ENCODE measurements at places on chromosomes 4 and X. TPM values are rescaled to one million over a fixed set of nuclear protein-coding genes. Genes with fewer than 3 reads are reported as not detected.

DNA sequence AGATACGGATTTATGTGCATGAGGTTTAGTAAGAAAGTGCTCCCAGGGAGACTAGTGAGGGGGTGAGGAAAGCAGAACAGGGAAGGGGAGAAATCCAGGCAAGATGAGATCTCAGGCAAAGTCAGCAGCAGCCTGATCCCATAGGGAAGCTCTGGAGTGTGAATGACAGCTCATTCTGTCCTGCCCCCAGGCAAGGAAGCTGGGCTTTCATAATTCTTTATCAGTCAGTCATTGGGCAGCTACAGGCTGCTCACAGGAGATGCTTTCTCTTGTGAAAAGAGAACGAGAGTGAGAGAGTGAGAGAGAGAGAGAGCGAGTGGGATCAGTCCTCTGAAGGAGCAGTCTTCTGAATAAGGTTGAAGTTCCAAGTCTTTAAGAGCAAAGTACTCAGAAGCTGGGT, 48.1 kb downstream of the SRPX start:
- DNase-seq: no peak

DNA sequence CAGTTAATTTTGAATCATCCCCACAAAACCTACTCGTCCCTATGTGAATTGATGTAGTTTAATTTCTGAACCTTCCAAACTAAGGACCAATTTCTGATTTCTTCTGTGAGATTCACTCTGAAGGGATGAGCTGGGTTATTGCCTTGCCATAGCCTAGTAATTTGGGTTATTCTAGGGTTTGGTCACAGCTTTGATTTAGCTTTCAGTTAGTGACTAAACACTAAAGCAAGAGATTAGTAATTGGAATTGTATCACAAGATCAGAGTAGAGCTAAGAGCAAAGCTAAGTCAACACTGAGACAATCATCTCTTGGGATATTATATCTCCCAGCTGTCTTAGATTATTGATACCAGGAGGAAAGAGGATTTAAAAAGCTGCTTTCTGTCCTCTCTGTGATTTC, 588.0 kb downstream of the CCSER1 start:
- no peak for DNase-seq

- no peak for DNase-seq
Observed at GRCh38 chrX:153831429-153832150, 1.2 kb upstream of the PDZD4 start.

DNA sequence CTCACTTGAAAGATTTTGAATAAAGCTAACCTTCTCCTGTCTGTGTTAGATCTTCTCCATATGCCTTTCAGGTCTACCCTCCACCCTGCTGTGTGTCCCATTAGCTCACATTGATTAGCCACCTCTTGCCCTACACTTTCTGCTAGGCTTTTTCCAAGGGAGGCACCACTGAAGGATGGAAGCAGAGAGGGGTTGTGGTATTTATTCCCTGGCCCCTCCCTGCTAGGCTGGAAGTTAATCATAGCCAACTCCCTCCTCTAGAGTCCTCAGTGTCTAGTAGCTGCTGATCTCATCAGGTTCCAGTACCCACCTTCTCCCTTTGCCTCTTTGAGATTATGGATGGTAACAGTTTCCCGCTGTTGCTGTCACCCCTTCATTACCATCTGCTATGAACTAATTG, 8.9 kb upstream of the SMIM43 start:
- no peak for DNase-seq

- no peak for DNase-seq
Observed at GRCh38 chrX:132401935-132402334, 86.9 kb downstream of the MBNL3 start.

- DNase-seq: no peak
Observed at GRCh38 chr4:187732524-187732923, 263.0 kb upstream of the ZFP42 start.

DNA sequence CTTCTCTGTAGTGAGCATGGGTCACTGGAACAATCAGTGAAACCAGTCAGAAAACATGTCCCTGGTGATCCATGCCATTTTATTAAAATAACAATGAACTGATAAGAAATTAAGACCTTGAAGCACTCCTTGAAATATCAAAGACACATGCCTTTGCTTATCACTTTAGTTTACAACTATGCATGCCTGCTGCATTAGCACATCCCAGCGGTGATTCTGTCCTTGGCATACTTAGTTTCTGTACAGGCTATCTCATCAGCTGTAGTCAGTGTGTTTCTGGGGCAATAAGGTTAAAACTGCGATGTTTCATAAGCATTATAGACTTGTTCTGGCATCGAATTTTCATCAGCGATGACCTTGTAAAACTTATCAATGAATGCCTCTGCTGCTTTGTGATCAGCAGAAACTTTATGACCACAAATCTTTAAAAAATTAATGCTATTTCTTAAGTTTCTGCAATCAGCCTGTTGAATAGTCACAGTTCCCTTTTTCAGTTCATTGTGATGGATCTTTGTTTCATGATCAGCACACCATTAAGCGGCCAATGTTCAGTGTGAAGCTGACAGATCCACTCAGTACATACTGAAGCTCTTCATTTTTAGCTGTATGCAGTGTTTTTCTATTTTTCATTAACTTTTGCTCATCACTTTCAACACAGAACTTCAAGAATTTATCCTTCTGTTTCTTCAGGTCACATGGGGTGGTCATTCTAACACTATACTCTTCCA, 150.5 kb downstream of the RNF150 start:
- DNase-seq: no peak

GRCh38 chr4:150078579-150079080, 385 bp downstream of the DCLK2 start:
- DNase-seq: peak; percentile 82

GRCh38 chr4:145530662-145531061, 49.0 kb downstream of the SMAD1 start:
- no peak for DNase-seq

GRCh38 chrX:137401092-137401491, 164.8 kb upstream of the ZIC3 start:
- no peak for DNase-seq

- DNase-seq: no peak
Observed at GRCh38 chr4:60885011-60885410, 315.1 kb upstream of the ADGRL3 start.

- no peak for DNase-seq
Observed at GRCh38 chrX:50770702-50771101, 43.3 kb downstream of the SHROOM4 start.

GRCh38 chr4:180610324-180610723, 1632.9 kb upstream of the TENM3 start:
- no peak for DNase-seq

DNA sequence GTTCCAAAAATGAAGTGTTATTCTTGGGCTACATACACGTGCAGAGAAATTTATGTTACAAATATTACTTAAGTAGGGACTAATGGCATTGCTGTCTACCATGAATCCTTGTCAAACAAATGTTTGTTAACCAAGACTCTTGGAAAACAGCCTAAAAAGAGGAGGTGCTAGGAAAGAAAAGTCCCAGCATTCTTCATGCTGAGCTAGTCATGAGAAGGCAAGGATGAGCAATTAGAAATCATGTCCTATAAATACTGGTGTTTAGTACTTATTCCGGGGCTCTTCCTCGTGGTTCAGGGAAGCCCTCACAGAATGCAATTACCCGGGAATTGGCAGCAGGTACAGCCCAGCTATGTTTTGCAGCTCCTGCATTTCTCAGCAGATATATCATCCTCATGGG, 378.1 kb upstream of the FTHL17 start:
- peak; percentile 48 for DNase-seq

DNA sequence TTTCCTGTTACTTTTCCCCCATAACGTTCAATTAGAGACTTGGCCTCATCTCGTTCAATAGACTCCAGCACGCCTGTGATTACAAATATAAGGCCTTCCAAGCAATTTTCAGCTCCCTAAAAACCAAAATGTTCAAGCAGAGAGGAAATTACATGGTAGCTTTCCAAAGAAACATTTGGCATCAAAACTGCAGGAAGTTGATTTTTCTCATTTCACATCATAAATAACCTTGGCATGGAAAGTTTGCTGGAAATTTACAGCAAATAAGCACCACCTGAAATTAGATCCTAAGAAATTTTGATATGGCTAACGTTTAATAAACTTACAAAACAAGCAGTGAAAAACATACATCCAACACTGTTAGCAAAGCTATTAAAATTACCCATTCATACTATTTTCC, 53.3 kb downstream of the RFC1 start:
- DNase-seq: no peak

GRCh38 chr4:42460043-42460442, 62.8 kb downstream of the SHISA3 start:
- DNase-seq: no peak

DNA sequence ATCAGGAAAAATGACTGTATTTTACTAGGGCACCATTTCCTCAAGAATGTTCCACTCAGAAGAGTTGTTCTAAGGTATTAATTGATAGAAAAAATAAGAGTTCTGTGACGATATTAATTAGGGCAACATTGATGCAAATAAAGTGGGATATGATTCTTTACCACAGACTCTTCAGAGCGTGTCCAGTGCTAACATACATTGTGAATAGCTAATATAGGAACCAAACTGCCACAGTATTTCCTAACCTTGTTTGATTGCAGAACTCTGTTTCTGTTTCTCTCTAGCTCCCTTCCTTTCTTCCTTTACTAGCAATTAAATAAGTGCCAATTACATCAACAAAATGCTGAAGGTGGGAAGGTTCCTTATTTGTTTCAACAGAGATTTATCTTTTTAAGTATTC, 154.1 kb upstream of the CPEB2 start:
- no peak for DNase-seq

DNA sequence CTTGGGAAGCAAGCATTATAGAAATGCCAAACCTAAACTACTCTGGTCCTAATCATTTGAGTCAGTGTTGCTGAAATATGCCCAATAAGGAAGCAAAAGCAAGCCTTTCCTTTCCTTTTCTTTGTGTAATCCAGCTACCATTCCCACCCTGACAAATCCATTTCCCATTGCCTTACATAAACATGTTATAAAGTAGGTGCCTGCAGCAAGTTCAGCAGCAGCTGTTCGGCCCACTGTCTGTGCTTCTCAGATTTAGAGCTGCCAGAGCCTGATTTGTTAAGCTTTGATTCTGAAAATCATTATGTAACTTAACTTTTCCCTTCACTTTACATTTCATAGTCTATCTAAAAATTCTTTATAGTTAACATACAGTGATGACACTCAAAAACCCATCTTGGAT, 148.6 kb downstream of the EPHA5 start:
- DNase-seq: no peak

- no peak for DNase-seq
Observed at GRCh38 chrX:37646254-37646653, 39.3 kb upstream of the XK start.

DNA sequence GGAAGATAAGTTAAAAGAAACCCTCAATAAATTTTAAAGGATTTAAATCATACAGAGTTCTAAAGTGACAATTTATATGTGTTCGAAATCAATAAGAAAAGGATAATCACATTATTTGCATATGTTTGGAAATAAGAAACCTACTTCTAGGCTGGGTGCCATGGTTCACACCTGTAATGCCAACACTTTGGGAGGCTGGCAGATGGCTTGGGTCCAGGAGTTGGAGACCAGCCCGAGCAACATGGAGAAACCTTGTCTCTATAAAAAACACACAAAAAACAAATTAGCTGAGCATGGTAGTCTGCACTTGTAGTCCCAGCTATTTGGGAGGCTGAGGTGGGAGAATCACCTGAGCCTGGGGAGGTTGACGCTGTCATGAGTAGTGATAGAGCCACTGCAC, 8.1 kb upstream of the SAP30 start:
- DNase-seq: no peak

GRCh38 chrX:55342533-55343501, 78.1 kb upstream of the PAGE3 start:
- DNase-seq: peak; percentile 25

- no peak for DNase-seq
Observed at GRCh38 chr4:36164900-36165630, 79.2 kb downstream of the ARAP2 start.

DNA sequence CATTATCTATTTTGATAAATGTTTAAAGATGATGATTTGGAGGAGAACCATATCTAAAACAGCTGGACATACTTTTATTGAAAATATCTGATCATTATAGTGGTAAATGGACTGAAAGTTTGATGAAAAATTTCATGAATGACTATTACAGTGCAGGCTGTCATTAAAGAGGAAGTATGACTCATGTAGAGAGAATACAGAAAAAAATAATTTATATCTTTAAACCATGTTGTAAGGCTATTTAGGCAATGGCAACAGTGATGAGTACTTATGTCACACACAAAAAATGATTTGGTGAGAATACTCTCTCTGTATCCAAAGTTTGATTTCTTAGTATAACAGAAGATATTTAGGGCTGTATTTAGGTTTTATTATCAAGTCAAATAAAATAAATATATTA, 3.9 kb upstream of the GLRB start:
- peak; percentile 67 for DNase-seq

GRCh38 chr4:38101563-38101962, 141.4 kb downstream of the PTTG2 start:
- DNase-seq: peak; percentile 83

Gene CENPVL2
- not detected for total RNA-seq

Gene DCAF8L2
- total RNA-seq: not detected

Gene BEX5
- total RNA-seq: not detected

Gene BTC
- not detected for total RNA-seq

Gene CXCL6
- total RNA-seq: 8.1 TPM

Gene BTK
- total RNA-seq: not detected

Gene SOD3
- 3.8 TPM for total RNA-seq

Gene GAGE12E
- total RNA-seq: not detected

Gene FTHL17
- total RNA-seq: not detected

Gene PPP3CA
- 57.0 TPM for total RNA-seq

Data from GM23248 (cell line).